ENCODE measurements at places on chromosomes 1 and 21.

- no peak for DNase-seq
These were observed 65.3 kb upstream of the MAN1A2 start for GRCh38 chr1:117301901-117302300.

DNA sequence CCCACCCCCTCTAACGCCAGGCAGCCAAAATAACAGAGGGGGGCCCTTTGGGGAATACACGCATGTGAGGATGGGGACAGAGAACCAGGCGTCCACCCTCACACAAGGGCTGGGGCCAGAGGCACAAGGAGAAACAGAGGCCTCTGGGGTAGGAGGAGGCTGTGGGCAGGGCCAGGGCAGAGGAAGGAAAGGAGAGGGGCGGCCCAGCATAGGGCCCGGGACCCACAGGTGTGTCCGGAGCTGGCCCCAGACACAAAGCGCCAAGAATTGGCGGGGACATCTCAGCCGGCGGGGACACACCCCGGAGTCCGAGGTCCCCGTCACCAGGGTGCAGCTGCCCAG is 6.7 kb downstream of the PLEKHG5 start:
- DNase-seq = no peak

- no peak for DNase-seq
These were observed 116.0 kb upstream of the ZNHIT6 start for GRCh38 chr1:85824066-85824840.

DNA sequence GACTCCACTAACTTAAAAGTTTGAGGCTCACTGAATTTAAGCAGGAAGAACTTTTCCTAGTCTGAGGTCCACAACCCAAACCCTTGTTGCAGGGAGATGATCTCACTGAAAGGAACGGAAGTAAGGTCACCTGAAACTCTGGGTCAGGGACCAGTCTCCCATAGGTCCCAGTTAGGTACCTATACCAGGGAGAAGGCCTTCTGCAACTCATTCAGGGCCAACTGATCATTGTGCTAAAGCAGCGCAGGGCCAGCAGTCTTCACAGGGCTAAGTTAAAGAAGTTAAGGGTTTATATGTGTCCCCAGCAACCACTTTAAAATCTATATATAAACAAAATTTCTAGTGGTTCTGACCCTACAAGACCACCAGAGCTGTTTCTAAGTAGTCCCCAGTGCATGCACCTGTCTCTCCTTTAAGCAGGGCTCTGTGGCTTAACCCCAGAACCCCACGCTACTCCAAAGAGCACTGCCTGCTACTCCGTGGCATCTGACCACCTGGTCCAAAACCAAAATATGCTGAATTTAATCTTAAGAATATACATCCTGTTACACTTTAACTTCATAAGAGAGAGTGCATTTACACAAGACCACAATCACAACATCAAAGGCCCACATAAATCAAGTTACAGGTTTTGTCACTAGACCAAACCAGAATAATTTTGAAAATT is 2.8 kb downstream of the SRSF10 start:
- no peak for DNase-seq

GRCh38 chr1:182484531-182485257 is 34.7 kb downstream of the RGSL1 start:
- DNase-seq = no peak

DNA sequence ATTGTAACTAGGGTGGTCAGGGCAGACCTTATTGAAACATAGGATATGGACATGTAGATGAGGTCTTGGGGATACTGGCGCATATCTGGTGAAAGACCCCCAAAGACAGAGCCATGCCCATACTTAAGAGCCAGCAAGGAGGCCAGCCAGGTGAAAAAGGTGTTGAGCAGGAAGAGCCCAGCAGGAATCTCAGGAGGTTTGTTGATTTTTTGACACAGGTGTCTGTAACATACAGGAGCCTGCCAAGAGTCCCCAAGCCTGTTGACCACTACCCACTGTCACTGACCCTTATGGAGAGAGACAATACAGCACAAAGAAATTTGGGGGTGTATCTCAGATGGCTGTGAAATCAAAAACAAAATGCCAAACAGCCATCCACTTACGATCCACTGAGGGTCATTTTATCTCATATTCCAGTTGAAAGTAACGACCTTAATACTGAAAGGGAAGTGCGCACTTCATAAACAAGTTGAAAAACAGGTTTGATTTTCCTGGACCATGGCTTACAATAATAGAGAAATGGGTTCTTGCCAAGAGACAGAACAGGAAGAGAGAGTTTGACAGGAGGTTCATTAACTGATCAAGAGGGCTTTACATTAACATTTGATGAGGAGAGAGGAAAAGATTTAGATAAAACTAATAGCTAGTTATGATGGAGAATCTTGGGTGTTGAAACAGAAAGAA is 163.6 kb downstream of the GLUL start:
- DNase-seq = no peak

DNA sequence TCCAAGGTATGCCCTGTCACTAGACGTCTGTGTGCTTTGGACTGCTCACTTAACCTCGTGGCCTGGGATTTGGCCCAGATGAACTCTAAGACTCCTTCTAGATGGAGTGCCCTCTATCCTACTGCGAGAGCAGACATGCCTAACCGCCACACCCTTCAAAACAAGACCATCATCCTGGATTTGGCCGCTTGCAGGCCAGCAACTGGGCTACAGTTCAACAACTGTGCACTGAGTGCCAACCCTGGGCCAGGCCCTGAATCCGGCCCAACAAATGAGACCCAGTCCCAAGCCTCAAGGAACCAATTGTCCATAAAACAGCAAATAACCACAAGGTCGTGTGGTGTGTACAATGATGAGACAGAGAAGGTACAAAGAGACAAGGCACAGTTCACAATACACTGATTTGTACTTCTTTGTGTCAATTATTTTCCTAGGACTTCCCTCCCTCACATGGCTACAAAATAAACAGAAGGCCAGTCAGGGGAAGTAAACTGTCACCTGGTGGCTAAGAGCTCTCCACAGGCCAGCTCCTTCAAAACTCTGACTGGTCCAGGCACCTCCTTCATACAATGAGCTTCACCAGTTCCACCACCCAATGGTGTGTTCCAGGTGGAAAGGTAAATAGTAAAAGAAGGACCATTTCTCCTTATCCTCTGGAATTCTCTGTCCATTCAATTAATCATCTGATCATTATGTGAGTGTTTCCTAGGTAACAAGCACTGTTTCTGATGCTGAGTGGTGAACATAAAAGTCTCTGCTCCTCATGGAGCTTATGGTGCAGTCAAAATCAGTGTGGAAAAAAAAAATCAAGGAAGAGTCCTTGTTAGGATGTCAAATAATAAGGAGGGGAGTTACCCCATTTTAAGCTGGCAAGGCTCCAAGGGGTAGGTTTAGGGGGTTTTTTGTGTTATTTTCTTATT is 60.4 kb downstream of the CAPZB start:
- no peak for DNase-seq

DNA sequence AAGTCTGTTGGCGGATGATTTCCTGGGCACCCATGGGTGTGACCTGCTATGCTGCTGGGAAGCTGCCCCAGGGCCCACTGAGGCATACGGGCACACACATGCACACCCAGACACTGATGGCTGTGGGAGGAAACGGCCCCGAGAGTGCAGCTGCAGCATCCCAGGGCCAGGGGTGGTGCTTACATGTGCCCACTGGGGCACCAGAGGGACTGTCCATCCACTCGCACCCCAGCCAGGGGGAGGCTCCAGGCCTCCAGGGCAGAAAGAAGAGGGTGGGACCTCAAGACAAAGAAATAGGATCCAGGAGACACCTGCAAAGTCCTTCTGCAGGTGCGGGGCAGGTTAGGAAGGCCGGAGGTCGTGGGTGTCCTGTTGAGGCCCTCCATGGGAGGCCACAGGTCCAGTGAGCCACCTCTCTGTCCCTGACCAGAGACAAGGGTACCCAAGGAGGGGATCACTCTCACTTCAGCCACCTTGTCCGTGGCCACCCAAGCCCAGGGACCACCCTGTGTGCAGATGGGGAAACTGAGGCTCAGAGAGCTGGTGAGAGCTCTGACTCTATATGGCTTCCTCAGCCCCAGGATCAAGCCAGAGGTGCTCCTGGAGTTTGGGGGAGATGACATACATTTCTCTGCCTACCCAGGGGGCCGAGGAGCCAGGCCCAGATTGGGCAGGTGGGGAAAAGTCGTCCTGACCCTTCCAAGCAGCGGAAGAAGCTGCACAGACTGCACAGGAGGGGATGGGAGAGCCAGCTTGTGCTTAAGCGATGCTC is 57.1 kb downstream of the WNT9A start:
- DNase-seq = no peak

DNA sequence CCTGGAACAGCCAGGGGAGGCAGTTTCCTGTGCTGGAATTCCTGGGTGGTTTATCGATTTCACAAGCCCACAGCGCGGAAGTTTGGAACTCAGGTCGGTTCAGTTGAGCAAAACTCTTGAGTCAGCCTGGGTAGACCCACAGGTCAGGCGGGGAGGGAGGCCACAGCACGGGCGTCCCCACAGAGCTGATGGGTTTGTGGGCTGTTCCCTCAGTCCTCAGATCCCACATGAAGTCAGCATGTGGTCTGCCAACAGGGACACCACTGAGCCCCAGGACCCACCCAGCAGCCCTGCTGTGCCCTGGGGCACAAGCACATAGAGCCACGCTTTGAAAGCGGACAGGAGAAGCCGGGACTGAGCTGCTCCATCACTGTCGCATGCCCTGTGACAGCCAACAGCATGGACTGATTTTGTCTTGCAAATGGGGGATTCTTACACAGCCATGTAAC is 17.4 kb downstream of the BMP8A start:
- no peak for DNase-seq

- no peak for DNase-seq
These were observed 129.1 kb upstream of the NGF start for GRCh38 chr1:115467196-115467595.

- no peak for DNase-seq
These were observed 13.5 kb downstream of the LDLRAP1 start for GRCh38 chr1:25556791-25557476.

GRCh38 chr1:104265163-104265562 is 515.5 kb downstream of the AMY1C start:
- no peak for DNase-seq

- DNase-seq = no peak
These were observed 6.9 kb upstream of the TTLL10 start for GRCh38 chr1:1166642-1167397.

DNA sequence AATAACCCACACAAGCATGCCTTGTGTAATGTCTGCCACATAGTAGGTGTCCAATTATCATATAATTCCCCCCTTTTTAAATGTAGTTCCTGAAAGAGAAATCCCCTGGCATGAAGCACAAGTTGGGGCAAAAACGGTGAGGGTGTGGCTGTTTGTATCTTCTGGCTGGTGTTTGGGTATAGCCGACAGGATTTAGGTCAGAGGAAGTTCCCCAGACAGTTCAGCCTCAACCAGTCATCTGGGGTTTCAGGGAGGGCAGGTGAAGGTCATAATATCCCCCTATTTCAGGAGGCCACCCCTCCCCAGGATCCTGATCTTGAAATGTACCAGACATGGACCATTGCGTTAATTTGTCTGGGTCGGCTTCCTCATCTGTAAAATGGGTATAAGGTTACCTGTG is 29.1 kb upstream of the JUN start:
- DNase-seq = peak; percentile 26

DNA sequence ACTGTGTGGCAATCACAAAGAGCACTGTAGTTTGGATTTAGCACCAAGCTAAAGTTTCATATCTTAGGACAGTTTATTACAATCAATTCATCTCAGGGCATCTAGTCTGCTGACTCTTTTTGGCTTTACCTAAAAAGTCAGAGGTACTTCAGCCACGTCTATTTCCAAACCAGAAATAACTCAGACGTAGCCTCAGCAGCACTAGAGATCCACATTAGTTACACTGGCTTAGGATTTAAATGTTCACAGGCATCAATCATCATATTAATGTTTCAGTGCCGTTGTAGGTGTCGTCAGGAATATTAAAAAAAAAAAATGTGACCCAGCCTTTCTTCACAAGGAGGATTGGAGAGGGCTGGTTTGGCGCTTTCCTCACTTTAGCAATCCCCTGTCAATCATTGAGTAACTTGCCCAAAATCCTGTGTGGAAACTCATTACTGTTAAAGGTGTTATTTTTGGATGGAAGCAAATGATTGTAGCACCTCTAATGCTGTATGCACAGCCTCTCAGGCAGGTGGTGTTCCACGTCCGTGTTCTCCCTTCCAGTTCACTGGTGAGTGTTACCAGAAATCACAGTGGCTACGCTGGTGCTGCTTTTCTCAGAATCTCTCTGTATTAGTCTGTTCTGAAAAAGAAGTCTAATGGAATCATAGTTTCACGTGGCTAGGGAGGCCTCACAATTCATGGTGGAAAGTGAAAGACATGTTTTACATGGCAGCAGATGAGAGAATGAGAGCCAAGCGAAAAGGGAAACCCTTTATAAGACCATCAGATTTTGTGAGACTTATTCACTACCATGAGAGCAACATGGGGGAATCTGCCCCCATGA is 45.4 kb downstream of the NEK7 start:
- no peak for DNase-seq

DNA sequence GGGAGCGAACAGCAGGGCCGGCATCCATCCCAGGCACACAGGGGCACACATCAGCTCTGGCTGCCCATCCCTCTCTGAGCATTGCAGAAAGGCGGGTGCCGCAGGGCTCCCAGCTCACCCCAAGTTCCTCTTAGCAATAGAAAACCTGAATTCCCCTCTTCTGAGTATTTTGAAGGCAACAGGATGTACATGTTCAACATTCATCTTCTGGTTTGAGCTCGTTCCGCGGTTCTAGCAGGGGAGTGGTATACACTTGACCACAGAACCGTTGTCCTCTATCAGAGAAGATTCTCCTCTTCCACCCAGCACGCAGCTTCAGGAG is 23.6 kb downstream of the ACTA1 start:
- no peak for DNase-seq

- DNase-seq = no peak
These were observed 91.2 kb upstream of the CD34 start for GRCh38 chr1:208002078-208002477.

GRCh38 chr1:245258271-245258920 is 103.6 kb downstream of the KIF26B start:
- no peak for DNase-seq

DNA sequence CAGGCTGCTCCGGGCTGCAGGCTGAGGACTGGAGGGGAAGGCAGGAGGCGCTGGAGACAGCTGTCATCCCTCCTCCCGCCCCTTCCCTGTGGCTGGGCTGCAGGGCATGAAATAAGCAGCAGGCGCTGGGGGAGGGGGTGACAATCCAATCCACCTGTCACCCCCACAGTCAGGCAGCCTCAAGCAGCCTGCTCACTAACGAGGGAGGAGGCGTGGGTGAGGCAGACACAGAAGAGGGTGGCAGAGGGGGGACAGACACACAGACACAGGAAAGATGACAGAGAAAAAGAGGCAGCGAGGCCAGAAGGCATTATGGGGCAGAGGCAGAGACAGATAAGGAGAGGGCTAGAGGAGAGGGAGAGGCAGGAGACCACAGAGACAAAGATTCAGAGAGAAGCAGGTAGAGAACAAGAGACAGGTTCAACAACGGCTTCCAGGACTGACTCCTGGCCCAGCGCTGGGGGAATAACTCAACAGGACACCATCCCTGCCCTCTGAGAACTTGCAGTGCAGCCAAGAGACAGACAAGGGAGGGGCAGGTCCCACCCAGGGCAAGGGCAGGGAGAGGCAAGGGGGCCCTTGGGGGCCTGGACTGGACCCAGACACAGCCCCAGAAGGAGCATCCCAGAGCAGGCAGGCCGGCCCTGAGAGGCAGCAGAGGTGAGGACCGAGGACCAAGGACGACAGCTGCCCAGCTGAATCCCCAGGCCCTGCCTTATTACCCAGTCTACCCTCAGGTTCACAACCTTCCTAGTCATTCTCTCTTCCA is 11.2 kb downstream of the MEF2D start:
- DNase-seq = no peak

All from stimulated activated CD4-positive, alpha-beta T cell treated with anti-CD3 and anti-CD28 coated beads, Interleukin-1b, Interleukin-23, amount 100 ng/mL, for 1 hour (primary cell).